ENCODE measurements at places on chromosomes 3 and 15. TPM values are rescaled to one million over a fixed set of nuclear protein-coding genes. Genes with fewer than 3 reads are reported as not detected.

ZKSCAN7 gene
- total RNA-seq, result 13.4 TPM

GPR62 gene
- total RNA-seq, result not detected

FMN1 gene
- total RNA-seq, result 2.7 TPM

TMEM158 gene
- under 0.01 TPM for total RNA-seq
